ENCODE measurements at places on chromosomes 7 and 10.

DNA sequence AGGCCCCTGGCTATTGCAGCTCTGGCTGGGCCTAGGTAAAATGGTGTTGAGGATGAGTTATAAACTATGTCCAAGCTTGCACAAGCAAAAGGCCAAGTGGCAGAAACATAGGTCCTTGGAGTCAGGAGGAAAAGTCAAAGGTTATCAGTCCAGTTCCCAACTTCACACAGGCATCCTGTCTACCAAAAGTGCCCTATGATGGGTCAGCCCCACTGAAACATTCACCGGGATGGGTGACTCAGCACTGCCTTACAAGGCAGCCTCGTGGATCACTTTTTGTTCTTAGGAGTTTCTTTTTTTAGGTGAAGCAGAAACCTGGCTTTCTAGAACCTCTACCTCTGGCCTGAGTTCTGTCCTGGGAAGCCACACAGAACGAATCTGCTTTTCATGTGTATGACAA lies 158.8 kb upstream of the LYZL2 start:
- DNase-seq, result no peak

- DNase-seq, result no peak
Measured at GRCh38 chr10:8412541-8412940, 358.1 kb downstream of the GATA3 start.

DNA sequence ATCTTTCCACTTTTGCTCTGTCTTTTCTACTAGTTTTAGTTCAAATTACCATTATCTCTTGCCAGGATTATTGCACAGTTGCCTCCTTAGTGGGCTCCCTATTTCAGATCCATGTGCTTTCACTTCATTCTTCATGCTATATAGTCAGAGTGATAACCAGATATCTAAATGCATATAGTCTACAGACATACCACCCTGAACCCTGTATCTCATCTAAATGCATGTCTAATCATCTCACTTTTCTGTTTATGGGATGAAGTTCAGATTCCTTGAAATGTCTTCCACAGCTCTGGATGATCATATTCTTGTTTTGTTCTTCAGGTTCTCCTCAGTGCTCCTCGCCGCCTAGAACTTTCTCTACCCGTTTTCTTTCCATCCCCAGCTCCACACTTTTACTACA lies 13.8 kb downstream of the RSBN1L start:
- DNase-seq, result no peak

DNA sequence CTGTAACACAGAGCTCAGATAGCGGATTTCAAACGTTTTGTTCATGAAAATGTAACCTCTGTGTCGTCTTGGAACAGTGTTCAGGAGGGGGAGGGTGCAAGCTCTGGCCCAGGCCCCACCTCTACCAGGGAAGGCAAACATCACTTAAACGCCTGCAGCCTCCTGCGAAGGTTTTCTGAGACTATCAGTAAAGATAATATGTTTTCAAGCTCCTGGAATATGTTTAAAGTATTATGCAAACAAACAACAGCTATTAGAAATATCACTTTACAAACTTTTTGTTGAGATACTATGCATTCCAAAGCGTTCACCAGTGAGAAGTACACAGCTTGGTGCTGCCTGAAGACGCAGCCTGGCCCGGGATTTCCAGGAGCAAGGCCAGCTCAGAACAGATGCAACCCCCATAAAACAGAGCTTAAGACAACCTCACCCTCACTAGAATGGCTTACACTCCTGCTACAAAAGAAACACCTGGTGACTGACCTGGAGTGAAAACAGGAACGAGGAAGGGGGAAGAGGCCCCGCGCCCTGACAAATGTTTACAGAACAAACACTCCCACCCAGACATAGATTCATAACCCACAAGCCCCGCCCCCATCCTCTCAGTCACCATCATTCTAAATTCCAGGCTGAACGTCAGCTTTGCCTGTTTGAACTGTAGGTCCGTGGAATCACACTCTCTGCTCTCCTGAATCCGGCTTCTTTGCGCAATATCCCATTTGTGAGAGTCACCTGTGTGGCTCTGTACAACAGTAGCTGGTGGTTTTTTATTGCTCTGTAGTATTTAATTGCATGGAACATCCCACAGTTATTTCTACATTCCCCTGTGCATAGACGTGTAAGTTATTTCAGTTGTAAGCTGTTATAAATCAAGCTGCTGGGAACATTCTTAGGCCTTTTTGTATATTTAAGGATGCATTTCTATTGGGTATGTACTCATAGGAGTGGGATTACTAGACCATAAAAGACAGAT lies 155.0 kb downstream of the PTPRN2 start:
- DNase-seq, result no peak

DNA sequence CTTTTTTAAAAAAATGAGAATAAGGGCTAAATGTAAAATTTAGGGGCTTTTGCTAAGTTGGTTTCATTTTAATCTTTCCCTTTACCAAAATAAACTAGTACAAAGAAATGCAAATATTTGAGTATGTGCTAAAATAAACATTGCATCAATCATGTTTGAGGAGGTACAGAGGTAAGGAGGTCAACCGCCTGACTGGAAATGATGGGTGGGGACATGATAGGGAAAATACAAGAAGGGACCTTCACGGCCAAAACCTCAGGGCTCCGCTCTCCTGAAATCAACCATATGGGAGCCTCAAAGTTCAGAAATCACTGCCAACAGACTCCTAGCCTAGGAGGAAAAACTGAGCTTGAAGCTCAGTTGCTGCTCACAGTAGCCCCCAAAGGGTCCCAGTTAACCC lies 207.6 kb downstream of the AHR start:
- DNase-seq, result no peak

- no peak for DNase-seq
Measured at GRCh38 chr10:107554333-107554732, 389.8 kb upstream of the SORCS1 start.

DNA sequence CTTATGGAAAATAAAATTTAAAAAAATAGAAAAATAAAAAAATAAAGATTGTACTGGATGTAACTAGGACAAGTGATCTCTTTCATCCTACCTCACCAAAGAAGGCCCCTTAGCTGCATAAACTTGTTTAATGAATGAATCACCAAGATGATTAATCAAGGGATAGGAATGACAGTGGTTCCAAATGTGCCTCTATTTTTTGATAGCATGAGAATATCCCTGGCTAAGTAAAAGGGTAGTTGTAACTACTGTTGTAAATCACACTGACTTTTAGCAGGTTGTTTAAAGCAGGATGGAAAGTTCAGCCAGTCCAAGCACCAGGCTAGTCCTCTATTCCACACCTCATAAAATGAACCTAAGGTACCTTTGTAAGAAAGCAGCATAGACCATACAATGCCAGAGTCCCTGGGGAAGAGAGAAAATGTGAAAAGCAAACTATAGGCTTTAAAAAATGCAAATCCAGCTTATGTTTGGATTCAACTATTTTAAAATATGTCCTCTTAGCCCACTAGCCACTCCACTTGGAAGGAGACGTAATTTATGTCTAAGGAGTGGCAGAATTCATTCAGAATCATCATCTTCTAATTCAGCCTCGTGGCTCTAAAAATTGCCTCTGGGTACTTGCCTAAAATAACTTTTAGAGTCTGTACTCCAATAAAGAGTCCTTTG lies 126.8 kb downstream of the SKIDA1 start:
- no peak for DNase-seq

GRCh38 chr7:29723599-29723998 lies 82.7 kb upstream of the WIPF3 start:
- DNase-seq, result no peak

Measured in cortex of kidney (tissue), 1 donor.